ENCODE measurements at places on chromosomes 5 and 9. TPM values are rescaled to one million over a fixed set of nuclear protein-coding genes. Genes with fewer than 3 reads are reported as not detected.

- no peak overlapping the region for H3K4me3 ChIP-seq
- no peaks in the 10 kb centered on the region for H3K4me1 ChIP-seq
- no peaks in the 10 kb centered on the region for H3K36me3 ChIP-seq
- no peak overlapping the region for H3K27ac ChIP-seq
These were observed 53.0 kb upstream of the CPEB4 start for GRCh38 chr5:173835131-173835530.

GRCh38 chr5:61438298-61438970, 106.4 kb downstream of the ZSWIM6 start:
- peak; percentile 46 for DNase-seq
- H3K4me1 ChIP-seq = peaks cover 6% of the 10 kb centered on the region
- H3K27ac ChIP-seq = no peak overlapping the region
- H3K27me3 ChIP-seq = no peaks in the 10 kb centered on the region

DNA sequence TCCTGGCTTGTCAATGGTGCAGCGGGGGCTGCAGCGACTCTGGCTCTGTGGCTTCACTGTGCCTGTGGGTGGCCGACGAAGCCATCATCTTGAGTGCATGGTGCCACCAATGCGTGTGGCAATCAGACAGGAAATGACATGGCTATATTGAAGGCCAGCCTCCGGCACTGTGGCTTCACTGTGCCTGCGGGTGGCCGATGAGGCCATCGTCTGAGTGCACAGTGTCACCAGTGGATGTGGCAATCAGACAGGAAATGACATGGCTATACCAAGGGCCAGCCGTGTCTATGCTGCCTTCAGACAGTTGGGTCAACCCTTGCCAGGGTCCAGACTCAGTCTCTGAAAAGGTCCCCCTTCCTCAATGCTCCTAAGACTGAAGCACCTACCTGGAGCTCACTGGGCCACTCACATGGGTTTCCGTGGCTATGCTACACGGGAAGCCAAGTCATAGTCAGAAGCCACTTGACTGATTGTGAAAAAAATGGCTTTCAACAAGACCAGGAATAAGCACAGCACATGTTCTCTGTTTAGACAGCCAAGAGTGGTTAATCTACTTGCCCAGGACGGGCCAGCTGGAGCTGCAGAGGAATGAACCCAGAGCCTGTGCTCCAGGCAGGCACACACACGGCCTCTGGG, 67.5 kb upstream of the S1PR3 start:
- H3K27me3 ChIP-seq = peaks cover 3% of the 10 kb centered on the region
- no peak overlapping the region for H3K27ac ChIP-seq
- no peak overlapping the region for H3K4me3 ChIP-seq
- H3K4me1 ChIP-seq = peaks cover 4% of the 10 kb centered on the region
- no peaks in the 10 kb centered on the region for H3K36me3 ChIP-seq

Gene PRSS3
- total RNA-seq = 16.4 TPM

All from IMR-90 (cell line).